ENCODE measurements at places on chromosomes 4 and X.

GRCh38 chr4:141099326-141099725 is 33.9 kb downstream of the RNF150 start:
- no peak for DNase-seq

DNA sequence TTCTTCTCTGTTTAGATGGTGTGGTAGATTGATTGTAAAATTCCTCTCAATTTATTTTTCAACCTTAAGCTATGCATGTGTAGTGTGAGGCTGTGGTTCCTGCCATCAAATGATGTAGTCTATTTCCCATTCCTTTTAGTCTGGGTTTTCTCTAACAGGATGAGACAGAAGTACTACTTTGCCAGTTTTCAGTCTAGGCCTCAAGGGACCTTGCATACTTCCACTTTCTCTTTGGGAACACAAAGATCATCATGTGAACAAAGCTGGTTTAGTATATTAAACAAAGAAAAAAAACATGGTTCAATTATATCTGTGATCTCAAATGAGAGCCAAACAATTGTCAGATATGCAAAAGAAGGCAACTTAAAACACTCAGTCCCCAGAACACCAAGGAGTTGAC is 1284.0 kb downstream of the RAPGEF2 start:
- no peak for DNase-seq

DNA sequence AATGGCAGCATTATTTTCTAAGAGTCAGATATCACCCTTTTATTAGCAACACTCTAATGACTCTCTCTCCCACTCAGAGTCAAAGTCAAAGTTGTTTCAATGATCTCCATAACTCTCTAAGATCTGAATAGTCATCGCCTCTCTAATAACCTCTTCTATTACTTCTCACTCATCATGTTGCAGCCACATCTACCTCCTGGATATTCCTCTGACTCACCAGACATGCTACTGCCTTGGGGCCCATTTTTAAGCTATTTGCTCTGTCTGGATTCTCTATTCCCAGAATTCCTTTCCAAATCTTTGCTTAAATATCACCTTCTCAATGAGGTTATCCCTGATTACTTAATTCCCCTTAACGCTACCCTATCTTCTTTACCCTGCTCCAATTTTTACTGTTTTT is 391.8 kb upstream of the MAGEB16 start:
- DNase-seq: no peak

DNA sequence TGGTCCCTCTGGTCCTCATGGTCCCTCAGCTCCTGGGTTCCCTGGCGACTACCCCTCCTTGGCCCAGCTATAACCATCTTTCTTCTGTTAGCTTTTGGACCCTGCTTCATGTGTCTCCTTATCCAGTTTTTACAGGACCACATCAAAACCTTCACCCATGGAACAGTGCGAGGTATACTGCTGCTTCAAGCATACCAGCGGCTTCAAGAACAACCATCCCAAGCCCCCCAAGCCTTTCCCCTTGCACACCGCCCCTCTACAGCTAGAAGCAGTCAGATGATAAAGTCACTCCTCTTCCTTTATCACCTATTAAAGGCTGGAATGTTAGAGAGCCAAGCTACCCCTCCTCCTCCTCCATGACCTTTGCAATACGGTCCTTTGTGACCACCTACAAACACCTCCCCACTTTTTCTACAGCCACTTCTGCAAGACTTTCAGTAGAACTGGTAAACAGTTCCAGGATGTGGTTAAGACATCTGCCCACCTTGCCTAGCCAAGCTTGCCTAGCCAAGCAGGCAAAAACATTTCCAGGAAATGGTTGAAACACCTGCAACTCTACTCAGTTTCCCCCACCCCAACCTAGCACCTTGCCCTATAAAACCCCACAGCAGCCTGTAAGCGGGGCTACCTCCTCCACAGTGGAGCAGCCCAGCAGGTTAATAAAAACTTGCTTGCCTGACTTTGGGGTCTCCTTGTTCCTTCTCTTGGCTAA is 125.7 kb downstream of the ZC4H2 start:
- no peak for DNase-seq

GRCh38 chrX:150863191-150863590 is 35.3 kb downstream of the CD99L2 start:
- DNase-seq: no peak

DNA sequence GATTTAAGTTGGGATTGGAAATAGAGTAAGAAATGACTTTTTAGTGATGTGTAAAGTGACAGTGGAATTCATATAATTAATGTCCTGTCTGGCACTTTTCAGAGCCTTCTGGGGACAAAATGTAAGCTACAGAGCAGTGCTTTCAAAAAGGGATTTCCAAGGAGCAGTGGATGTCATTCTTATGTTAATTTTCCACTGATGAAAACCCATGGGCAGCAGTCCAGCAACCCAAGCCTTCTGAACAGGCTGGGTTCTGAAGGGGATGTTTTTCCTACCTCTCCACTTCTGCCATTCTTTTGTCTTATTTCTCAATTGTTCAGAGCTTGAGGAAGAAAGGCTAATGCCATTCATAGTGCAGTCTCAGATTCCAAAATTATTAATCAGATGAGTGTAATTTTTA is 717.6 kb upstream of the HS3ST1 start:
- no peak for DNase-seq

- no peak for DNase-seq
These were observed 511.8 kb upstream of the ARX start for GRCh38 chrX:25527596-25527995.

DNA sequence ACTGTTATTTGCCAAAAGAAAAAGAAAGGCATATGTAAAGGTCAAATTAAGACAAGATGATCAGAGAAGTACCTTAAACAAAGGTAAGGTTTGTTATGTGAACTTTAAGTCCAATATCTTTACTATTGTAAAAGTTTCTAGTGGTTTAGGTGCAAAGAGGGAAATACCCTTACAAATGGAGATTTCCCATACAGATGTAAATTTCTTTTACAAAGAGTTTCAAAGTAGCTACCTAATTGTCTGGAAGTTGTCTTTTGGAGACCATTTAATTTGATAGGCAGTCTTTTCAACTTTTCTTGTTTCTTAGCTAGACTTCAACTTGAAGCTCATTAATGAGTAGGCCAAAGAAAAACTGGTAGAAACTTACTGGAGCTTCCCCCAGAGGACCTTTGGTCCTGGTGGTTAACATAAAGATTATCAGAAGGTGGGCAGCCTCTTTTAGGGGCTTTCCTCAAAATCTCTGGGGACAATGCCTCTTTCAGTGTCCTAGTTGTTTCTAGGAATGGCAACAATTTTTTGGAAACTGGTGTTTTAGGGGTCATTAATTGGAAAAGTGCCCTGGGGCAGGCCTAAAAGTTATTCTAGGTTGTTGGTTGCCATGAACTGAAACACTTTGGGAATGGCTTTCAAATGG is 297.3 kb downstream of the GUCY2F start:
- no peak for DNase-seq

DNA sequence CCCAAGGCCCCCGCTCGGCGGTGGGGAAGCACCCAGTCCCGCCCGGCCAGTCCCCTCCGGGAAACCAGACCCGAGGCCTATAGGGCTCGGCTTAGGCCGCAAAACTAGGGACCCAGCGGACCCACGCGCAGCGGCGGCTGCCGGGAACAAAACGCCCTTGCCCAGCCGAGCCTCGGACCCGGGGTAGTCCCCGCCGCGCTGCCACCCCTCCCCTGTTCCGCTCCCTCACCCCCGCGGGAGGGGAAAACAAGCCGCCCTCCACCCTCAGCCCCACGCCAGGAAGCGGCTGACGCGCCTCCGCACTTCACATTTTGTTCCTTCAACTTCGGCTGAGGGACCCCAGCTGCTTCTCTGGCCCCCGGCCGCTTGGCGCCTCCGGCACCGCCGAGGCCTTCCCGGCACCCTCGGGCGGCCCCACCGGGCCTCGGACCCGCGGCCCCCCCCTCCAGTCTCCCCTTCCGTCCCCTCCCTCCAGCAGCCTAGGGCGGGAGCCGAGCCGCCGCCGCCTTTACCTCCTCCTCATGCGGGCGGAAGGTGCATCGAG is 694 bp downstream of the PDS5A start:
- peak; percentile 44 for DNase-seq

- DNase-seq: no peak
These were observed 55.9 kb downstream of the NPNT start for GRCh38 chr4:105951198-105951597.

DNA sequence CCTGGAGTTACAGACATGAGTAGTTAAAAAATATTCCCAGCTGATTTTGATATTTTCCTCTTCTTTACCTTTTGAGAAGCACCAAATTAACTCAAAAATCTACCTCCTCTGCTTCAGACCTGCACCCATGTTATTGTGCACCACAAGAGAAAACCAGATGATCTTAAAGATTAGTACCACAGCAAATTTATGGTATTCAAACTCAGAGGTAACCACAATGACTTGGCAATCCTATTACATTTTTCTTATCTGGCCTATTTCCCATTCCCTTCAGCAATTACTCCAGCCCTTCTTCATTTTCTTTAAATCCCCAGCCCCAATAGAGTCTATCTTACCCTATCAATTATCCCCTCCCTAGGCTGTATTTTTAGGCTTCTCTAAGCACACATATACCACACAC is 535.1 kb downstream of the FAT4 start:
- DNase-seq: peak; percentile 23

DNA sequence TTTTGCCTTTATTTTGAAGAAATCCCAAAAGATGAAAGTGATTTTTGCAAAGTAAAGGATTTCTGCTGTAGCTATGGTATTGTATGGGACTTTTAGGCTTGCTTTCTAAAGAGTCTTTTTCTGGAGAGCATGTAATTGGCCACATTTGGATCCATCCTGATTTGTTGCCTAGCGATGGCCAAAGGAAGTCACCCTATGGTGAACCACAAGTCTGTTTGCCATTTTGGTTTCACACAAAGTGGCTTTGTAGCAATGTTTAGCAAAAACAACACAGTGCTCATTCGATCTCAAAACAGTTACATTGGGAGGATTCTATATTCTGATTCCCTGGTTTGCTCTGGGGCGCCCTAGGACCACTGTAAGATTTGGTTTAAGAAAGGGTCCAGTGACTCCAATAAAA is 44.1 kb upstream of the INTS6L start:
- no peak for DNase-seq

- peak; percentile 81 for DNase-seq
These were observed 802.4 kb downstream of the TRIML1 start for GRCh38 chr4:188941524-188942119.

DNA sequence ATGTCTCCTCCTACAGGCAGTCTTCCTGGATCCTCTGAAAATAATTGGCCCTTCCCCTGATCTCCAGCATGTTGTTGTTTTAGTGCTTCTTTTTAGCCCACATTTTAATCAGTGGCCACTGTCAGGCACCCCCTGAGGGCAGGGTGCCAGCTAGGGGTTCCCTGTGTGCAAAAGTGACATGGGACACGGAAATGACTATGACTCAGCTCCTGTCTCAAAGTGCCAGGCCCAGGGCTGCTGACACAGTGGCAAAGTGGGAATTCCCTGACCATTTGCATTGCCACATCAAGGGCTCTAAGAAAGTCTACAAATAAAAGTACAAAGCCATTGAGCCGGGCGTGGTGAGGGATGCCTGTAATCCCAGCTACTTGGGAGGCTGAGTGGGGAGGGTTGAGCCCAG is 24.8 kb downstream of the HMX1 start:
- no peak for DNase-seq

DNA sequence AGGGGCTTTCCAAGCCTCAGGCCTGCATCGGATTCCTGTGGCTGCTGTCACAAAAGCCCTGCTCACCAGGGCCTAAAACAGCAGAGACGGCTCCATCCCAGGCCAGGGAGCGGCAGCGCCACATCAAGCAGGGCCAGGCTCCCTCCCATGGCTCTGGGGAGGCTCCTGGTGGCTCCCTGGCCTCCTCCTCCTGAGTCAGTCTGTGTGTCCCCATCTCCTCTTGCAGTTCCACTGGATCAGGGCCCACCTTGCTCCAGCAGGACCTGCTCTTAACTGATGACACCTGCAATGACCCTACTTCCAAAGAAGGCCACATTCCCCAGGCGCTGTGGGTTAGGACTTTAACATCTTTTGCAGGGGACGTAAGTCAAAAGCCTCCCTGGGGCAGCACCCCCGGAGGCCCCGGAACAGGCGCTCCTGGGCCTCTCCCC is 51.9 kb downstream of the CPZ start:
- no peak for DNase-seq

DNA sequence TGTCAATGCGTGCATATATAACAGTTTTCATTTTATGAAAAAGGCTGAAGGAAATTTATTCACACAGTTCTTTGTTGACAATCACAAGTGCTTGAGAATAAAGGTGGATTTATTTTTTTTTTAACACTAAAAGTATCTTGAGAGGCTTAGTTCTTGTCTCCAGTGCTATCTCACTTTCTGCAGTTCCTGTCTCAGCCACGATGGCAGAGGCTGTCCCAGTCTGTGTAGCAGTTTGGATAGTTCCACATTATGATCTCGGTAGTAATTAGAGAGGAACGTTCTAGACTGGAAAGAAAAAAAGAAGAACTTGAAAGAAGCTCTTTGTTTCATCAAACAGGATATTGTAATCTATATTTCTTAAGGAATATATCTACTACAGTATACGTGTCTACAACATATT is 229.0 kb downstream of the UGT8 start:
- DNase-seq: no peak

DNA sequence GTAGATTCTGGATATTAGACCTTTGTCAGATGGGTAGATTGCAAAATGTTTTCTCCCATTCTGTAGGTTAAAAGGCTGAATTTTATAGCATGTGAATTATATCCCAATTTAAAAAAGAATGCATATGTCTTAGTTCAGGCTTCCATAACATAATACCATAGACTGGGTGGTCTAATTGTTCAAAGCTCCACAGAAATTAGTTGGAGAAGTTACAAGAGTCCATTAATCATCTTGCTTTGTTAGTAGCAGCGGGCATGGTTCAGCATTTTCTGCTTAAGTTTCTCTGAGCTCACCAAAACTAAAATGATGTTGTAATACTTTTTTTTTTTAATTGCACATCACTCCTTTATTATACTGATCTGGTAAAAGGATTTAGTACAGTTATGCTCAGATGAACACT is 1.8 kb downstream of the PGAM4 start:
- no peak for DNase-seq

- DNase-seq: no peak
These were observed 71.4 kb downstream of the TSC22D3 start for GRCh38 chrX:107704181-107704580.

- DNase-seq: no peak
These were observed 393.5 kb downstream of the MAPK10 start for GRCh38 chr4:85966373-85966772.

GRCh38 chrX:11890836-11891514 is 132.9 kb downstream of the MSL3 start:
- no peak for DNase-seq

GRCh38 chr4:174210952-174211490 is 72.4 kb downstream of the FBXO8 start:
- DNase-seq: peak; percentile 72
